ENCODE measurements at places on chromosomes 13 and 19.

DNA sequence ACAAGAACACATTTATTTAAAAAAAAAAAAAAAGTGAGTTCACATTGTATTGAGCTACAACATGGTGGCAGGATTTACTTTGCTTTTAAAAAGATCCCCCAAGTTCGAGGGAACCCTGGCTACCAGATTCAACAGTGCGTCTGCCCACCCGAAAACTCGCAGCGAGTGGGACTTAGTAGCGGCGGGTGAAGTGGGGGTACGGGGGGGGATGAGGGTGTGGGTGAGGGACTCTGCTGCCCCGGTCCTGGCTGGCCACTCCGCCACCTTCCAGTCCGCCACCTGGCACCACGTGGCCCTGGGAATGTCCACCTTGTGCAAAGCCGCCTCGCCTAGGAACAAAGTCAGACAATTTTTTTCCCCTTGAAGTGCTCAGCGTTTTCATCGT lies 19.3 kb upstream of the TINCR start:
- DNase-seq = no peak

DNA sequence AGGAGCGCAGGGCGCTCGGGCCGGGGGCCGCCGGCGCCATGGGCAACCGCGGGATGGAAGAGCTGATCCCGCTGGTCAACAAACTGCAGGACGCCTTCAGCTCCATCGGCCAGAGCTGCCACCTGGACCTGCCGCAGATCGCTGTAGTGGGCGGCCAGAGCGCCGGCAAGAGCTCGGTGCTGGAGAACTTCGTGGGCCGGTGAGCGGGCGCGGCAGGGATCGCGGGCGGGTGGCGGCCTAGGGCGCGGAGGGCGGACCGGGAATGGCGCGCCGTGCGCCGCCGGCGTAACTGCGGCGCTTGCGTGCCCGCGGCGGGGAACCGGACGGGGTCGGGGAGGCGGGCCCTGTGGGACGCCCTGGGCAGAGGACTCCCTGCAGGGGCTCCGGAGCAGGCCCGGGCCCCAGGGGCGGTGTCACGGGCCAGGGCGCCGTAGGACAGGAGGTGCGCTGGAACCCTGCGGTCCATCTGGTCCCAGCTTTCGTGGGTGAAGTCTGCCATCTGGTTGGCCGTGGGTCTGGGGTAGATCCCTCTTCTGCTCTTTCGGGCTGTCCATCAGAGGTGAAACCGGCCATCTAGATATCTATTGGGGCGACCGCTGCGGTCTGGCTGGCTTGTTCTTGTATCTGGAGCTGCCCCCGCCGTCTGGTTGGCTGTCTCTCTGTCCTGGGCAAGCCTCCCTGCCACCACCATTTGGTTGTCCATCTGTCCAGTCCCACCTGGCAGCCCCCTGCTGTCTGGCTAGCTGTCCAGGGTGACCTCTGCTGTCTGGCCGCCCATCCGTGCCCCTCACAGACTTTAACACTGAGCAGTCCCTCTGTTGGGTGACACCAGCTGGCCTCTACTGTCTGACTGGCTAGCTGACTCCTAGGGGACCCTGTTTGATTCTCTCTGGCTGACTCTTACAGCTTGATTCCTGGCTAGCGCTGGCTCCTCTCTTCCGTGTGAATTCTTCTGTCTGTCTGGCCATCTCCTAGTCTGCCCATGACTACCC lies 622 bp downstream of the DNM2 start:
- peak; percentile 40 for DNase-seq

DNA sequence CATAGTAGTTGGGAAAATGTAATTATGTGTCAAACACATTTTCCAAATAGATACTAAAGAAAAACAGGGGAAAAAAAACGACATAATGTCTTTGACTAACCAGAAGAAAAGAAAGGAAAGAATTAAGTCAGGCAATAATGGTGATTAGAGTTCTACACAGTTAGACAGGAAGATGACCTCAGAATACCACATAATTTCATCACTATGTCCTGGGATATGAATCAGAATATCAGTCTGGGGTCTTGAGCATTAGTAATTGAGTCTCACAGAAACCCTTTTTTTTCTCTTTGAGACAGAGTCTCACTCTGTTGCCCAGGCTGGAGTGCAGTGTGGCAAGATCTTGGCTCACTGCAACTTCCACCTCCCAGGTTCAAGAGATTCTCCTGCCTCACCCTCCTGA lies 503.4 kb downstream of the SLITRK1 start:
- no peak for DNase-seq

- peak; percentile 35 for DNase-seq
Observed at GRCh38 chr19:49997709-49998108, 27.5 kb downstream of the VRK3 start.

GRCh38 chr13:58207501-58207900 lies 576.0 kb downstream of the PCDH17 start:
- no peak for DNase-seq

- DNase-seq = peak; percentile 30
Observed at GRCh38 chr13:99237981-99238662, 20.1 kb downstream of the GPR18 start.

DNA sequence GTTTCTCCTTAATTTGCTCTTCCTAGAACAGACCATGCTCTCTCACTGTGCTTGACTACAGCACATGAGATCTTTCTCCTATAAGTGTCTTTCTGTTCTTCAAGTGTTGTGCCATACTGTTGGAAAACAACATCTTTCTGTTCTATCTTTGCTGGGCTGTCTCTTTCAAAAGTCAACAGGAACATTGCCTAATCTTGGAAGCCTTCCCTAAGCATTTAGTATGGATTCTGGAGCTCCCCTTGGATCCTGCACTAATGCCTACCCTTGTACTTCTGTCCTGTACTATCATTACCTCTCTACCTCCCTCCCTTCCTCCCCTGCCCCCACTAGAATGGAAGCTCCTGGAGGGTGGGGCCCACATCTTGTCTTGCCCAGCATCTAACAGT lies 26.8 kb downstream of the STARD13 start:
- no peak for DNase-seq

GRCh38 chr13:113888701-113889330 lies 24.9 kb upstream of the GAS6 start:
- DNase-seq = no peak

- no peak for DNase-seq
Observed at GRCh38 chr19:16033721-16034120, 42.6 kb upstream of the TPM4 start.

GRCh38 chr19:5651361-5651760 lies 28.5 kb downstream of the SAFB start:
- DNase-seq = no peak

DNA sequence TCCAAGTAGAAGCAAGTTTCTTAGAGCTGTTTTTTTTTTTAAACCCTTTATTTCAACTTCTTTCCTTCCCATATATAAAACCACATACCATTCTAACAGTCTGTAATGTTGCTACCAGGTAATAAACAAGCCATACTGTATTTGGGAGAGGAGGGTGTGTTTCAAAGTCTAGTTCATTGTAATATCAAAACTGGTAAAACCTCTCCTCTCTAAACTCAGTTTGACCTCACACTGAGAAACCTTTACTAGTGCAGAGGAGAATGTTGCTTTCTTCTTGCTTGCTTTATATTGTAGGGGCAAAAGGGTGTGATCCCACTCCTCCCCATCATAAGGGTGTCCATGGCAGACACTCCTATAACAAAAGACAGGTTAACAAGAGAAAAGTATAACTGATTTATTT lies 155.1 kb downstream of the GGACT start:
- no peak for DNase-seq
